ENCODE measurements at places on chromosomes 16 and 17.

DNA sequence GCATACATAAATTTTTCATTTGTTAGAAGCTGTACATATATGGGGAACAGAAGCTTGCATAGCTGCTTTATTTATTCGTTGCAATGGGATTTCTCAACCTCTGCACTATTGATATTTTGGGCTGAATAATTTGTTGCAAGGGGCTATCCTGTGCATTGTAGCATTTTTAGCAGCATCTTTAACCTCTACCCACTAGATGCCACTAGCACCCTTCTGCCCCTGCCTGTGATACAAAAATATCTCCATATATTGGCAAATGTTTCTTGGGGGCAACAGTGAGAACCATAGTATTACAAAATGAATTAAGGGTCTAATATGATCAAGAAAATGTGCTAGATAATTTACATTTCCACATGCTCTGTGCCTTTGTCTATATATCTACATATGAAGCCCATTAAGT is 1401.0 kb downstream of the CDH11 start:
- DNase-seq, result no peak

- DNase-seq, result no peak
These were observed 72.1 kb downstream of the CCDC182 start for GRCh38 chr17:57672971-57673370.

DNA sequence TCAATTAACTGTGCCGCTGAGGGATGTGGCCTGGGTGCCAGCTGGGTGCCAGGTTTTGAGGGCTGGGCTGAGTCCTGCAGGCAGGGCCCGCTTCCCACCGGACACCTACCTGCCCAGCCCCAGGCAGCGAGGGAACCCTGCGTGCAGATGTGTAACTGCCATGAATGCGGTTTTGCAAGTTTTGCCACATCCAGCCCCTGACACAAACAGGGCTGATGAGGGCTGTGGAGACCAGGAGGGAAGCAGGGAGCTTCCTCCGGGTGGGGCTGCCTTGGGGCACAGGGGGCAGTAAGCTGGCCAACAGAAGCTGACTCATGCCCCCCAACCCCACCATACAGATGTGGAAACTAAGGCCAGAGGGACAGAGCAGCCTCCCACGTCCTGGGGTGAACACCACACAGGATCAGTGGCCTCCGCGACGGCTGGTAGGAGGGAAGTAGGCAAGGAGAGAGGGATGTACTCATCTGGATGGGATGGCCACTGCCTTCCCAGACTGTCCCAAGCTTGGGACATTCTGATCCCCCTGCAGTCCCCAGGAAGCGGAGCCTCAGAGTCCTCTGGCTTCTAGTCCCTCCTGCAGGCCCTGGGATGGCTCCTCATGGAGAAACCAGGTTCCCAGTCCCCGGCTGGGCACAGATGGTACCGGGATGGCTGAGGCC is 1.6 kb downstream of the UBALD1 start:
- peak; percentile 37 for DNase-seq

- DNase-seq, result no peak
These were observed 3.7 kb upstream of the DRC7 start for GRCh38 chr16:57690782-57691471.

GRCh38 chr17:50272246-50272645 is 2.0 kb upstream of the TMEM92 start:
- DNase-seq, result no peak

Data from foreskin fibroblast (primary cell).